ENCODE measurements at places on chromosomes 3 and 15.
A peak's percentile ranks its signal among the peaks of the same experiment; 100 is the strongest.

DNA sequence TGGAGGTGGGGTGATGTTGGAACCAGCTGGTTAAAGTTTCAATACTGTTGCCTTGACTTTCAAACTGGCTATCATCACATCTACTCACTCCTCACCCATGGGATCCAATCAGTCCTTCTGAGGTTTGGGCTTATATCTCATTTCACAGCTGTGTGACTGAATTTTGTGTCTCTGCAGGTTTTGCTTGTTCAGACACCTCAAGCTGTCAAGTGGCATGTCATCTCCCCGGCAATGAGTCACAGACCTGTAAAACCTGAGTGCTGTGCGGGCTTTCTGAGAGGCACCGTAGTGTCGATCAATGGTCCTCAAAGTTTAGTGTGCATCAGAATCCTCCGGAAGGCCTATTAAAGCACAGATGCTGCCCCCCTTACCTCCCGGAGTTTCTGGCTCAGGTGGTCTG is 86.4 kb upstream of the RORA start:
- DNase-seq: no peak

DNA sequence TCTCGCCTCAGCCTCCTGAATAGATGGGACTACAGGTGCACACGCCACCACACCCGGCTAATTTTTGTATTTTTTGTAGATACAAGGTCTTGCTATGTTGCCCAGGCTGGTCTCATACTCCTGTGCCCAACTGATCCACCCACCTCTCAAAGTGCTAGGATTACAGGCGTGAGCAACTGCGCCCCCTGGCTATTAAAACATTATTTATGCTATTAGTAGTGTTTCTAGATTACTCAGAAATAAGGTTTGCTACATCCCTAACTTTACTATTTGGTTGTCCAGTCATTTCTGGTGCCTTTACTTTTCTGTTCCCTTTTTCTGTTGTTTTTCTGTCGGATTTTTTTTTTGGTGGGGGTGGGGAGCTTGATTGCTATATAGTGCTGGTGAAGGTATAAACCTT is 393.6 kb upstream of the TPM1 start:
- no peak for DNase-seq

- no peak for DNase-seq
Measured at GRCh38 chr3:128313071-128313725, 153.5 kb downstream of the DNAJB8 start.

GRCh38 chr3:73332558-73332957 is 271.1 kb downstream of the EBLN2 start:
- DNase-seq: no peak

GRCh38 chr3:8157640-8158039 is 344.0 kb upstream of the LMCD1 start:
- DNase-seq: no peak

- no peak for DNase-seq
Measured at GRCh38 chr3:14057701-14058100, 67.0 kb downstream of the CHCHD4 start.

- DNase-seq: no peak
Measured at GRCh38 chr3:178676942-178677790, 140.9 kb downstream of the KCNMB2 start.

- DNase-seq: no peak
Measured at GRCh38 chr3:14650193-14650592, 1.4 kb upstream of the CCDC174 start.

DNA sequence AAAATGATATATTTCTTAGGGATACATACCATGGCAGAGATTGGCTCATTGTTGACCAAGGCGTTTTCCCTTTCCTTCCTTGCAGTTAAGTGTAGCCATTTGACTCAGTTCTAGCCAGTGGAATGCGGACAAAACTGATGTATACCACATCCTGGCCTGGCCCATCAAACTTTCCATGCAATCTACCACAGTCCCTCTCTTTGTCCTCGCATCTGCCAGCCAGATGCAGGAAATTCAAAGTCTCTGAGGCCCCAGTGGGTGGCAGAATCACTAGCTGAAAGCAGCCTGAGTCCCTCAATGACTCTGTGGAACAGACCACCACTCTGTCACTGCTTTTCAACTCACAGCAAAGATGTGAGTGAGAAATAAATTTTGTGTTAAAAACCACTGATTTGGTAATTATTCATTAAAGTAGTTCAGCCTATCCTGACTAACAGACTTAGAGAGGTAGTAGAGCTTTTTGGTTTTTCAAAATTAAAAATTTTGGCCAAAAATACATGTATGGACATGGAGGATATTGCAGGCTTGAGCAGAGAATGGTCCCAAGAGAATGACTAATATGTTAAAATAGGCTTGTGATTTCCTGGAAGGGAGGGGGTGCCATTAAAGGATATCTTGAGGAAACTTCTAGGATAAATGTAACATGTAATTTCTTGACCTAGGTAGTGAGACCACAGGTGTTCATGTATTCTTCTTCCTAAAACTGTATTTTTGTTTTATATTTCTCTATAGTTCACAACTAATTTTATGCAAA is 10.9 kb downstream of the LRRFIP2 start:
- peak; percentile 97 for DNase-seq

GRCh38 chr3:147197739-147198138 is 208.6 kb downstream of the ZIC4 start:
- no peak for DNase-seq

GRCh38 chr15:29337156-29337959 is 67.7 kb upstream of the NSMCE3 start:
- DNase-seq: peak; percentile 46

DNA sequence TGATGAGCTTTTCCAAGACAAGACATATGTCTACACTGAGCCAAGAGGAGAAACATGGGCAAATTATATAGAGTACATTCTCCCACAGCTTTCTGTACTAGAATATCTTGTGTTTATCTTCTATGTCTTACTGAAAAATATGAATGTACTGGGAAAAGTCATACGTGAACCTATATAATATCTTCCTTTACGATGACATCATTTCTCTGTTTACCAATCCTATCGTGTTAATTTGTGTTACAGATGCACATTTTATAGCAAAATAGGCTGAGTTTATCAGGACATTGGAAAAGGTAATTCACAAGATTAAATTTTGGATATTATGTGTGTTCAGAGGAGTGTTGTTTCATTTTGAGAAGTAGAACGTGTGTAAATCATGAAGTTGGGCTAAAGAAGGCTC is 452.5 kb upstream of the THRB start:
- DNase-seq: no peak

DNA sequence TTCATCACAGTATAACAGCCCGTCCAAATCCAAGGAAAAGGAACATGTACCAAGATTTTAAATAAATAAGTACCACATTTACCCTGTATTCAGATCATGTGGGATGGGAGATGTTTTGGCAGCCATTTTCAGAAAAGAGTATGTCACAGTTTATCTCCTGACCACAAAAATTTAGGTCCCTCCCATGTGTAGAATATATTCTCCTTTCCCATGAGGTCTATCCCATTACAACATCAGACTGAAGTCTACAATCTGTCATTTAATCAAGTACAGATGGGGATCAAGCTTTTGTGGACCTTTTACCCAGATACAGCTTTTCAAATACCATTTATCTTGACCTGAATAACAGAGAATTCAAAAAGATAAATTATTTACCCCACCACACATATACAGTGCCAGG is 444.5 kb downstream of the PLOD2 start:
- DNase-seq: peak; percentile 56

All from AG10803 (cell line).